Germinal center (tissue), 1 donor: ENCODE measurements at places on chromosomes 5 and 9.

DNA sequence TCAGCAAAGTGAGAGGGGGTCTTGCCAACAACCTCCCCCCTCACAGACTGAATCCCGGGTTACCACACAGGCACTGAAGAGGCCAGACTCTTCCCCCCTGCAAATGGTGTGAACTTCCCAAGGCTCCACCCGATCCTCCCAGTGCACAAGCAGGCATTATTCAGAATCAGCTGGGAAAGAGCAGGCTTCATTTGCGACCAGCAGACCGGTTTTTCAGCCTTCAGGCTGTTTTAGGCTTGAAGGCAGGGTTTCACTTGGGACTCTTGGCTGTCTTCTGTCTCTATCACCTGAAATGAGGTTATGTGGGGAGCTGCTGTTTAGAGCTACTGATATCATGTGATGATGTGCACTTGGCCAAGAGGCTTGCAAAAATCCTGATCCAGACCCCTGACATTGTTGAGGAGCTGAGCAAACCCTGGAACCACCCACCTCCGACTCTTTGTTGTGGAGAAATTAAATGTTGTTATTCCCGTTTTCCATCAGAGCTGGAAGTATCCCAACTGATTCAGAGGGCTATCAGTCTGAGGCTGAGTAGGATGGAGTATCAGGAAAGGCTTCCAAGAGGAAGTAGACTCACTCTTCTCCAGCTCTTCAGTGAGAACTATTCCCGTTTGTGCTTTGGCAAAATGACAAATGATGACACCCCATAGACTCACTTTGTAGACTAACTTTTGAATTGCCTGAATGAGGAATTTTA is 63.3 kb upstream of the ZFR start:
- DNase-seq, result no peak

DNA sequence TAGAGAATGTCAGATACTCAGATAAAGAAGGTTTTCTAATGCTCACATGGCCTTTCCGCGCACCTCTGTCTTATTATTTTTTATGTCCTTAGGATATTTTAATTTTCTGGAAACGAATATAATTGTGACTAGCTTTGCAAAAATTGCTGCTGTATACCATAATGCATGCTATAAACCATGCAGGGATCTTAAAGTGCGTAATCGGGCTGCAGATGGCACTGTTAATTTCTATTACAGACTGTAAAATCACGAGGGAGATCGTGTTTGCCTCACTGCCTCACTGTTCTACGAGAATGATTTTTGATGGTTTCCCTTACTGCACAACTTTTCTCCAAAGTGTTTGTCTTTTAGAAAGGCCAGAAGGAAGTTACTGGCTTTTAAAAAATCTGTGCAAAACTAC is 356.1 kb downstream of the TUSC1 start:
- no peak for DNase-seq

DNA sequence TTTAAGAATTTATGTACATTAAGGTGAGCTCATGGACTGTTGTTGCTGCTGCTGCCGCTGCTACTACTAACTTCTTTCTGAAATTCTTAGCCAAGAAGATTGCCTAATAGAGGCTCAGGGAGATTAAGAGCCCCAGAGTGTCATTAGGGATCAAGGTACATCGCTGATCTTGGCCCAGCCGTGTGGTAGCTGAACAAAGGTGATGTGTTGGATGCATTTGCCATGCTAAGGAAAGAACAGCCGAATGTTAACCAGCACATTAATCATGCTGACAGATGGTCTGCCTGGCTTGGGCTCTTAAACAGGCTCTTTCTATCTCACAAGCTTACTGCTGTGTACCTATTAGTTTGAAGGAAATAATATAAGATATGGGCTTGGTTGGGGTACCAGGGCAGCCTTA is 137.1 kb downstream of the KCTD16 start:
- no peak for DNase-seq

DNA sequence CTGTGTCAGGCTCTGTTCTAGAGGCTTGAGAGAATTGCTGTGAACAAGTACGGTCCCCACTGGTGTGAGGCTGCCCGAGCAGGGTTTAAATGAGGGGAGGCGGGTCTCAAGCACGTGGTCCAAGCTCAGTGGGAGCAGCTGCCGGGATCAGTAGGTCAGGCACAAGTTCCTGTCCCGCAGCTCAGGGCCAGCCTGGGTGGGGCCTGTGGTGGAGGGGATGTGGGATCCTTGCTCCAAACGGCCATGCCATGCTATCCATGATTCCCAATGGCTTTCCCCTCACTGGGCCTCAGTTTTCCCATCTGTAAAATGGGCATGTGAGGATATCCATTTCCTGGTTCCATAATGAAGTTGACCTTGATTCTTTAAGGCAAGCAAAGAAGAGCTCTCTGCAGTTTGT is 17.1 kb downstream of the OBP2B start:
- DNase-seq, result no peak

DNA sequence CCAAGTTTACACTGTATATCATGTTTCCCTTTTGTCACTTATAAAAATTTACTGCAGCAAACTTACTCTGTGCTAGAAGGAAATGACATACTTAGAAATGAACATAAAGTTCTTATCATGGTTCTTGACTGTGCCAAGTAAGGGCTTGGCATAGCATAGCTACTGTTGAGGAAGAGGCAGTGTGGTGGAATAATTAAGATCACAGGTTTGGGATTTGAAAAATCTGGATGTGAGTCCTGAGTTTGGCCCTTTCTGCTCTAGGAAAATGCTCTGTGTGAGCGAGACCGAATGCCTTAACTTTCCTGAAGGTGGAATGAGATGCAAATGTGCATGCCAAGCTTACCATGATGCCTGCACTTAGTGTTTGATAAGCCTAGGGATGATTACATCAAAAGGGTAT is 99.5 kb downstream of the INSYN2B start:
- DNase-seq, result no peak

- DNase-seq, result no peak
These were observed 232.0 kb upstream of the FBXL7 start for GRCh38 chr5:15267966-15268365.

GRCh38 chr5:179969110-179969509 is 61.4 kb upstream of the TBC1D9B start:
- no peak for DNase-seq

DNA sequence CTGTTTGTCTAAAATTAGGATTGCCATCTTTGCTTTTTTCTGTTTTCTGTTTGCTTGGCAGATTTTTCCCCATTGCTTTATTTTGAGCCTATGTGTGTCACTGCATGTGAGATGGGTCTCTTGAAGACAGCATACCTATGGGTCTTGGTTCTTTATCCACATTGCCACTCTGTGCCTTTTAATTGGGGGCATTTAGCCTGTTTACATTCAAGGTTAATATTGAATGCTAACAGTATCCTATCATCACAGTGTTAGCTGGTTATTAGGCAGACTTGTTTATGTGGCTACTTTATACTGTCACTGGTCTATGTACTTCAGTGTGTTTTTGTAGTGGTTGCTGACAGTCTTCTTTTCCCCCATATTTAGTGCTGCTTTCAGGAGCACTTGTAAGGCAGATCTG is 67.3 kb downstream of the ISOC1 start:
- DNase-seq, result no peak

DNA sequence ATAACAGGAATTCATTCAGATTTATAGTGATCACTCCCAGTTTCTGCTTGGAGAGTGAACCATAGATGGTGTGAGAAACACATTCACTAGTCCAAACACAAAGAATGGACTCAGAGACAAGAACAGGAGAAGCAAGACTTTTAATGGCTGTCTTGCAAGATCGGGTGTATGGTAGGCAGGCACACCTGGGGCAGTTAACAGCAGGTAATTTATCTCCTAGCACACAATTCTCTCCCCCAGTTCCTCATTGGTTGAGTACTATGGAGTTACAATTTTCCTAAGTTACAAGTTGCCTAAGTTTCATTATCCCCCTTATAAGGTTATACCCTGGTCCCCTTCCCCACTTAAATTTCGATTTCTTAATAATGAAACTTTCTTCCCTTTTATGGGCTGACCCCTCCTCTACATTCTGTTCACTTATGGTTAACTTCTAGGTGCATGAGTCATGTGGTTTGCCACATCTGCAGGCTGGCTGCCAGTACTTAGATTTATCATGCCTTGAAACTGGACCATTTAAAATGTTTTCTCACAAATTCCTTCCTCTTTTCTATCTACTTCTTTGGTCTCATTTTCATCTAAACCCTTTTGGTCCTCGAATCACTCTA is 623.3 kb downstream of the HINT1 start:
- no peak for DNase-seq

- no peak for DNase-seq
These were observed 76.3 kb upstream of the PCA3 start for GRCh38 chr9:76687861-76688391.

DNA sequence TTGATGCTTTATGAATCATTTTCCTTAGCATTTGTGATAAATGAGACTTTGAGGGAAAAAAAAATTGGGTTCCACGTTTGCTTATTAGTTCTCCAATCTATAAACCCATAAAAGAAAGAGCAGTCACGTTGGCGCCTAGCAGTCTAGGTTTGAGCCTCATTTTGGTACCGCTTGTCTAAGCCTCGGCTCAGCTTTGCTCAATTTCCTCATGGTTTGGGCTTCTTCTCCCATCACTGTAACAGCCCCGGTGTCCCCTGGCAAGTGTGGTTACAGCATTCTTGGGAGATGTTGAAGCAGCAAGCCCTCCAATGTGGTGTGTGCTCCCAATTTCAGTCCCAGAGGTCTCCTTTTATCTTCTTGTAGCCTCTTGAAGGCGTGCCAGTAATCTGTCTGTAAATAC is 578.4 kb downstream of the CDK5RAP2 start:
- DNase-seq, result no peak
